ENCODE measurements at places on chromosomes 6 and 20.

- no peak for DNase-seq
These were observed 228.2 kb downstream of the MYLK4 start for GRCh38 chr6:2522521-2522920.

DNA sequence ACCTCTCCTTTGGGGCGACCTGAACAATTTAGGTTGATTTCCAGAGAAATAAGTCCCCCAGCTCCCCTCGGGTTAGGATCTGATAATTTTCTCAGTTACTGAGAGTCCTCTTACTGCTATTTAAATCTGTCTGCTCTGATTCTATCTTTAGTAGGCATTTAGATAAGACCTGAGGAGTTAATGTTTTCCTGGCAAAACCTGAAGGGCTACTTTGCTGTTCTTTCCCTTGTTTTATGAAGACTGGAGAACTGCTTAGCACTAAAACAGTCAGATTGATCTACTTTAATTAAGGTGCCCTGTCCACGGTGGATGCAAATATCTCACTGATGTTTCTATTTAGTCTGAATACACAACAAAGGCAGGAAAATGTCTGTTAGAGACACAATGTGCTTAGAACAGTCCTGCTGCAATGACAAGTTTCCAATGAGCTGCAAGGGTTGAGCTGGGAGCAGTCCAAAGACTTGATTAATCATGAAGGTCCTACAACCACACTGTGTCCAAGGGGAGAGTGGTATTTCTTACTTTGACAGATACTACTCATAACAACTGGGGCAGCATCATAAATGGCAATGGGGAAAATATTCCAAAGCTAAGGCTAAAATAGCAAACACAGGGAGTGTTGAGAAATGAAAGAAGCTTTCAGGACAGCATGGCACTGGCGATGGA, 15.7 kb downstream of the ADTRP start:
- no peak for DNase-seq

DNA sequence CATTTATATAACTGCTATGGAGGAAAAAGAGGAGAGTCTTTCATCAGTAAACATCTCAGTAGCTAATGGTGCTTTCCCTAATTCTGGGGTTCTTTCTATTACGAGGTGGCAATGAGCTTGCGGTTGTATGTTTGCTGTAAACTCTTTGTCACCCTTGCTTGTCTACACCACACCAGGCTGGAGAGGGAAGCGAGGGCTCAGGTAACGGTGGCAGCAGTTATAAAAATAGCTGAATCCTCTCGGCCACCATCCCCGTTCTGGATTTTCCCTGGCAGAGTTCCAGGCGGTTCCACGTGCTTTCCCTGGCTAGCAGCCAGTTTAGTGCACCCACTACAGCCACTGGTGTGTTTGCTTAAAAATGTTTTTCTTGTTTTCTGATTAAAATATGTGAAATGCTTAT, 39.0 kb downstream of the MAS1 start:
- DNase-seq = no peak

DNA sequence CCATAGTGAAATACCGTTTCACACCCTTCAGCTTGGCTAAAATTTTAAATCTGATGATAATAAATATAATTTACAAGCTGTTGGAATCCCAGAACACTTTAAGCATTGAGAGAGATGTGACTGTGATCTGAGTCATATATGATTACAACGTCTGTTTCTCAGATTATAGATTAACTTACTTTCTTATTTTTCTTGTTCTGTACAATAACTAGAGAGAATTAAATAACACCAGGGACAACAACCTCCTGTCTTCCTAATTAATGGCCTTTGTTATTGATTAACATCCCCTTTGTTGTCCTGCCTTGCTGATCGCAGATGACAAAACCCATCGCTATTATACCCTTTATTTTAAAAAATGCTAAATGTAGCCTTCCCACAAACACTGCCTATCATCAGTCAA, 87.8 kb upstream of the EZR start:
- DNase-seq = no peak

GRCh38 chr6:138229072-138229471, 10.8 kb upstream of the PBOV1 start:
- no peak for DNase-seq

DNA sequence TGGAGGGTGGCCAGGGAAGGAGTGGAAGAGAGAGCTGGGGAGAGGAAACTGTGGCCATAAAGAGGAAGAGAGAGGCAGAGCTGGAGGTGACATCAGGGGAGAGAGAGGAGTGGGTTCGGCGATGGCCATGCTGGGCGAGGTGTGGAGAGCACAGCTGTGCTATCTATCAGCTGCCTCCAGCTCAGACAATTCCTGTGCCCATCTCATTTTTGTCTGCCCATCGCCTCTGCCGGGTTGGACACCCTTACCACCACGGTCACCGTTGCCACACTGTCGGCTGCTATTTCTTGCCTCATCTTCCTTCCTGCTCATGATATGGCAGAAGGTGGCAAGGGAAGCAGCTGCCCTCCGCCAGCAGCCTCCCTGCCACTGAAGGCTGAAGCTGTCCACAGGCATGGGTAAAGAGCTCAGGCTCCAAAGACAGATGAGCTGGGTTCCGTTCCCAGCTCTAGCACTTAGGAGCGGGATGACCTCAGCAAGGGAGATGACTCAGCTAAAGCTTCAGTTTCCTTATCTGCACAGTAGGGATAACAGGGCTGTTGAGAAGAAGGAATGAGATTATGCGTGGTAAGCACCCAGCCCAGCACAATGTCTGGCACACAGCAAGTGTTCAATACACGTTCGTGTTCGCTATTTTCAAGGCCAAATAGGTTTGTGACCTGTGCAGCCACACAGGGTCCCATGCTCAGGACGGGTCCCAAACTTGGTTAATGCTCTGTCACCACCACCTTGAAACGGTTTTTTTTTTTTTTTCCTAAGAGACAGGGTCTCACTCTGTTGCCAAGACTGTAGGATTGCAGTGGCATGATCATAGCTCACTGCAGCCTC, 21.9 kb upstream of the TAF8 start:
- no peak for DNase-seq
